ENCODE measurements at places on chromosomes 3 and 15.

- no peak for DNase-seq
These were observed 106.1 kb upstream of the COL8A1 start for GRCh38 chr3:99532246-99532645.

- no peak for DNase-seq
These were observed 32.2 kb downstream of the MCTP2 start for GRCh38 chr15:94263341-94264273.

- DNase-seq, result no peak
These were observed 41.8 kb upstream of the XXYLT1 start for GRCh38 chr3:195312714-195313113.

DNA sequence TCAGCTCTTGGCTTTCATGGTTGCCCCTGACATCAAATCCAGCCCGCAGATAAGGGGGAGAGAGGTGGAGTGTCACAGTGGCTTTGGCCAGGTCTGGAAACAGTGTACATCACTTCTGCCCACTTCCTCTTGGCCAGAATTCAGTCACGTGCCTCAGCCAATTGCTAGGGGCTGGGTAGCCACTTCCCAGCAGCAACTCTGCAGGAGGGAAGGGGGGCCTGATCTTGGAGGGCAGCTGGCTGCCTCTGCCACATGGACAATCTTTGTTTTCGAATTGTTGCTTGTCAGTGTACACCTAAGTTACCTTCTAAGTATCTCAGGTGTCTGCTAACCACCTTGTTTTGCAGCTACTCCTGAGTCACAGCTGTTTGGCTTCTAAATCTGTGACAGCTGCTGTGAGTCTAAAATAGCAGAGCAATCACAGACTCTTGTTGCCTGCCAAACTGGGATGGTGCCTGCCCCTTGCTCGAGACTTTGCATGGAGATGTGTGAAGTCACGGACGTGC, 41.0 kb upstream of the LIMD1 start:
- peak; percentile 78 for DNase-seq

DNA sequence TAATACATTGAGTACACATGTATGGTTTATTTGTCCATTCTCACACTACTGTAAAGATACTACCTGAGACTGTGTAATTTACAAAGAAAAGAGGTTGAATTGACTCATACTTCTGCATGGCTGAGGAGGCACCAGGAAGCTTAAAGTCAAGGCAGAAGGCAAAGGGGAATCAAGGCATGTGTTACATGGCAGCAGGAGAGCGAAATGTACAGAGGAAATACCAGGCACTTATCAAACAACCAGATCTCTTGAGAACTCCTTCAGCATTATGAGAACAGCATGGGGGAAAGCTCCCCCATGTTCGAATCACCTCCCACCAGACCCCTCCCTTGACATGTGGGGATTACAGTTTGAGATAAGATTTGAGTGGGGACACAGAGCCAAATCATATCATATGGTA, 666.3 kb downstream of the ZBBX start:
- no peak for DNase-seq

- DNase-seq, result peak; percentile 61
These were observed 10.0 kb downstream of the ATP13A3 start for GRCh38 chr3:194476784-194477183.

GRCh38 chr15:64975390-64975789, 14.3 kb downstream of the SPG21 start:
- no peak for DNase-seq

- peak; percentile 61 for DNase-seq
These were observed 20.3 kb upstream of the ABTB1 start for GRCh38 chr3:127652246-127652995.

DNA sequence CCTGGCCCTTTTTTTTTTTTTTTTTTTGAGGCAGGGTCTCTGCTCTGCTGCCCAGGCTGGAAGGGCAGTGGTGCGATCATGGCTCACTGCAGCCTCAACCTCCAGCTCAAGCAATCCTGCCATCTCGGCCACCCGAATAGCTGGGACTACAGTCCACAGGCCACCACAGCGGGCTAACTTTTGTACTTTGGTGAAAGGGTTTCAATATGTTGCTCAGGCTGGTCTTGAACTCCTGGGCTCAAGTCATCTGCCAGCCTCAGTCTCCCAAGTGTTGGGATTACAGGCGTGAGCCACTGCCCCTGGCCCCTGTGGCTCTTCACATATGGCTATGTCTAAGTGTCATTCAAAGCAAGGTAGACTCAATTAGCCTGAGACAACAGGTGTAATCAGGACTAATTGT, 8.8 kb upstream of the DPPA2 start:
- DNase-seq, result no peak

- no peak for DNase-seq
These were observed 40.3 kb downstream of the MINAR1 start for GRCh38 chr15:79472446-79472845.

DNA sequence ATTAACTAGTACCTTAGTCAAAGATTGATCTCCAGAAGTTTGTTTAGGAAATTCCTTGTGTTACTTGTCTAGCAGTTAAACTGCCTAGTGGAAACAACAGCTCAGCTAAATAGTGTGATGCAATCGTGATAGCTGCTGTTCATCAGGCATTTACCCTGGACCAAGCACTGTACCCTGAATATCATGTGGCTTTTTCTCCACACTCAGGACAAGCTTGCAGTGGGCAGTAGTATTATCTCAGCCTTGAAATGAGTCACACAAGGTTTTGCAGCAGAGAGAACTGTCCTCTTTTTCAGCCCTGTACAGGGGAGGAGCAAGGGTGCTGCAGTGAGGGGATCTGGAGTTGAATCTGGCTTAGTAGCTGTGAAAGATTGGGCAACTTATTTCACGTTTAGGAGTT, 208.4 kb downstream of the TP63 start:
- DNase-seq, result no peak

GRCh38 chr3:26624209-26624765, 1.7 kb downstream of the LRRC3B start:
- no peak for DNase-seq

GRCh38 chr3:143951351-143951971, 20.2 kb upstream of the DIPK2A start:
- no peak for DNase-seq

DNA sequence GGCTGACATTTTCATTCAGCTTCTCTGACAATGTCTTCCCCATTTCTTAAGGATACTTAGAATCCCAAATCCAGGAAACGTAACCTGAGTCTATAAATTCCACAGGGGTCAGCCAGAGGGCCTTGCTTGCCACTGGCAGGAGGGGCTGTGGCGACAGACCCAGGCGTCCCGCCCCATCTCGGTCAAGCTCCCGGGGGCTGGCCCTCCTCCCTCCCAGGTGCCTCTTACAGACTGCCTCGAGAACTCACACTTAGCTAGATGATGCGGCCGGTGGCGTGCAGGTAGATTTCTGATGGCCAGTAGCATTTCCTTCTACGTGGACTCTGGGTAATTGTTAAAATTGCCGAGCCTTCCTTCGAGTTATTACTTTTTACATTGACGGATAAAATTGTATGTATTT, 172.5 kb downstream of the NSMCE3 start:
- no peak for DNase-seq

DNA sequence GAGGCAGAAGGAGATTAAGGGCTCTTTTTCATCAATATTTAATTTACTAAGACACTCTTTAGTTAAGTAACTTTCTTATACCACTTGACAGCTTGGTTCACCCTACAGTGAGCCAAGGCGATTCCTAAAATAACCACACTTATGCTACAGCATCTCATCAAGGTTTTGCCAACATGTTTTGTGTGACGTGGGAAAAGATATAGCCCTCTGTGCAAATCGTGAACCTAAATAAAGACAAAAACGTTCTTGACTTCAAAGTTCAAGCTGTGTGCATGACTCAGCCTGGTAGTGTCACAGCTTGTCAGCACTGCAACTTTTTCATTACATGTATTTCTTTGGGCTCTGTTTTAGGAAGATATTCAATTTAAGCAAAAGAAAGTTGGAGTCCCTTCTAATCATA, 297.0 kb upstream of the EPHA3 start:
- DNase-seq, result no peak

DNA sequence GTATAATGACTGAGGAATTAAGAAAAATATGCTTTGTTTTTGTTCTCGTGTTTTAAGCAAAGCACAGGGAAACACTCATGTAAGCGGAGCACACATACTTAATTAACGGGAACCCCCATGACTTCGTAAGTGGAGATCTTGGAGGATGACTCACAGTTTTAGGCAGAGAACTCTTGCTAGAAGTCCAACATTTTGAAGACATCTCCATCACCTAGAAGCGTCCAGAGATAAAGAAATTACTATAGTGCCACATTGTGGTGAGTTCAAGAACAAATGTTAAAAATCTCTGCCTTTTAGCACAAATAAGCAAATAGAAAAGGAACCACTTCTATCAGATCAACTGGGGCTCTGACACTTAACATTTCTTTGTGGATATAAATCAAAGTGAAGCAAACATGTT, 194.1 kb upstream of the ARHGEF26 start:
- DNase-seq, result no peak
